ENCODE measurements at places on chromosomes 13 and 19.

- DNase-seq: no peak
These were observed 12.5 kb upstream of the CFAP97D2 start for GRCh38 chr13:114166381-114167131.

DNA sequence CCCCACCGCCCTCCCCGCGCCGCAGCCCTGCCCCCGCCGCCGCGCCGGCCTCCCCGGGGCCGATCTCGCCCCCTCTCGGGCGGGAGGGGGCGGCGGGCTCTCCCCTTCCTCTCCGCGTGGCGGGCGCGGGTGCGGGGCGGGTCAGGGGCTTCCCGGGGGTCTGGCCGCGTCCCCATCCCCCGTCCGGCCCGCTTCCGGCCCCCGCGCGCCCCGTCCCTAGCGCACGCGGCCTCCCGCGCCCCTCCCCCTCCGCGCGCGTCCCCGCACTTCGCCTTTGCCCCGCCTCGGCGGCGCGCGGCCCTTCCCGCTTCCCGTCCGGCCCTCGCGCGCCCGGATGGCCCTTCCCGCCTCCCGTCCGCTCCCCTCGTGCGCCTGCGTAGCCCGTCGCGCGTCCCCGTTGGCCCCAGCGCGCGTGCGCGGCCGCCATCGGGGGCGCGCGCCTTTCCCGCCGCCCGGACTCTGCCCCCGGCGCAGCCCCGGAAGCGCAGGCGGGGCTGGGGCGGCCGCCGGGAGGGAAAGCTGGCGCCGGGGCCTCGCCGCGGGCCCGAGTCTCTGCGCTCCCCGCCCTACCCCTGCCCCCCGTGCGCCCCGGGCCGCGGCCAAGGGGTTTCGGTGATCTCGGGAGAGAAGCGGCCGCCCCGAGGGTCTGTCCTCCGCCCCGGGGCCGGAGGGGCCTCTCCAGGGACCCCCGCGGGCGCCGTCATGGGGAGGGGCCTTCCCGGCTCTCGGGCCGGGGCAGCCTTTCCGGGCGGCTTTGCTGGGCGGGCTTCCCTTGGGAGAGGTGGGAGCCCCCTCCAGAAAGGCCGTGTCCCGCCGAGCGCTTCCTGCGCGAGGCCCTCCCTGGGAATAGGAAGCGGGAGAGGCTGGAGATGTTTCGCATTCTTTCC lies 519 bp downstream of the PTBP1 start:
- DNase-seq: peak; percentile 80

DNA sequence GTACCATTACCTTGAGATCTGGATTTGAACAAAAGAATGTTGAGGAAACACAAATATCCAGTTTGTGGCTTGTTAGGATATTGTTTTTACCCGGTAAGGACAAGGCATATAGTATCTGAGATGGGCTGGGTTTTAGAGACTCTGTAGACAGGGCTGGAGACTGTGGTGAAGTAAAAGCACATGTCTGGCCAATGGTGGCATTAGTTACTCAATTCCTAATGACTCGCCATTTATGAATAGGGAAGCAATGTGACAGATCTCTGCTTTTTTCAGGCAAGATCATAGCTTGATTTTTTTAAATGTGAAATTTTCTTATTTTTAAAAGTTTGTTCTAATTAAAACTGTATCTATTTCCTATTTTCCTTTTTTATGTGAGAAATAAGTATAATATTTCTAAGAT lies 371.1 kb upstream of the SPRY2 start:
- DNase-seq: no peak

DNA sequence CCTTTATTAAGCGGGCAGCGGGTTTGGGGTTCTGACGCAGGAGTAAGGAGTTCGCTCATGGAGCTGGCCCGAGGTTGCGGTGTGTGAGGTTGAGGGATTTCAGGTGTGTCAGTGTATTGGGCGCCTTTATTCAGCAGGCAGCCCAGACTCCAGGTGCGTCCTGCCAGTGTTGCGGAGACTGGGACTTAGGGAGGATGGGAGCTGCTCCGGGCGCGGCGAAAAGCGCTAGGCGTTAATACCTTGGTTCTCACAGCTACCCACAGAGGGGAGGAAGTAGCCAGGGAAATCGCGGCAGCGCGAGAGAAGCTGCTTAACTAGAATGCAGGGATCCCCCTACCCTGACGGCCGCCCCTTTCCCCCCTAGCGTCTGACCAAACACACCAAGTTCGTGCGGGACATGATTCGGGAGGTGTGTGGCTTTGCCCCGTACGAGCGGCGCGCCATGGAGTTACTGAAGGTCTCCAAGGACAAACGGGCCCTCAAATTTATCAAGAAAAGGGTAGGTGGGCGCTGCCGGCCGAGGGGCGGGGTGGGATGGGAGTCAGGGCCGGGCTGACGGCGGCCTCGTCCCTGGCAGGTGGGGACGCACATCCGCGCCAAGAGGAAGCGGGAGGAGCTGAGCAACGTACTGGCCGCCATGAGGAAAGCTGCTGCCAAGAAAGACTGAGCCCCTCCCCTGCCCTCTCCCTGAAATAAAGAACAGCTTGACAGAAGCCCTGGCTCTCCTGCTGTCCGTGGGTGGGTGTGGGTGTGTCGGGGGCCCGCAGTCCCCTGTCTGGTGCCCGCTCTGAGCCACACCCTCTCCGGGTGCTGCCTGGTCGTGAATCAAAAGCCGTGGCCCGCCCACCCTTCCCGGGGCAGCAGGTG lies 1.1 kb downstream of the RPL36 start:
- DNase-seq: peak; percentile 33

GRCh38 chr13:76607866-76608265 lies 278.3 kb downstream of the KCTD12 start:
- no peak for DNase-seq

DNA sequence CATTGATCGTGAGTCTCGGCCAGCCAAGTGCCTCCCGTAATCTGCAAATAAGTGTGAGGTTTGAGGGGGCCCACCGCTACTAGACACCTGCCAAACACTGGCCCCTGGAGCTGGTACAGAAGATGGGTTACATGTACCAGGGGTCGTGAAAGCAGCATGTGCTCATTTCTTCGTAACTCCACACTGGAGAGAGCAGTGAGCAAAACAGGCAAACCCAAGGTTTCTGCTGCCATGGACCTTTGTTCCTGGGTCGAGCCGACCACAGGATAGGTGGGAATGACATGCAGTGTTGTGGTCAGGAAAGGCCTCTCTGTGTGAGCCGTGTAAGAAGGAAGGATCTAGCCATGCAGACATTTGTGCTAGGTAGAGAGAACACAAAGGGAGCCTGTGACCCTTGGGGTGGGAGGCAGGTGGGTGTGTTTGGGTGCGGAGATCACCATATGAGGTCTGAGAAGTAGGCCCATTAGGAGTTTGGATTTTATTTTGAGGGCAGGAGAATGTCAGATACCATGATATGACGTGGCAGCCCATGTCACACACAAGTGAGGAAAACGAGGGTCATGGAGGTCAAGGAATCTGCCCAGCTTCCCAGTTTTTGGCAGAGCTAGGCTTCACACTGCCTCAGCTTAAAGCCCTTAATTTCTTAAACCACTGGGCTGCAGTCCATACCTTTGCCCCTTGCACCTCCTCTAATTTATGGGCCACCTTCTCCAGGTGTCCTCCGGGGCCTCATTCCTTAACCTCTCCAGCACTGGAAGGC lies 919 bp downstream of the GTF3A start:
- no peak for DNase-seq

- no peak for DNase-seq
These were observed 140.6 kb downstream of the URI1 start for GRCh38 chr19:30082611-30083010.

GRCh38 chr13:84684048-84684662 lies 801.9 kb upstream of the SLITRK1 start:
- DNase-seq: no peak

- DNase-seq: no peak
These were observed 21.2 kb upstream of the GTF3A start for GRCh38 chr13:27403203-27403678.

DNA sequence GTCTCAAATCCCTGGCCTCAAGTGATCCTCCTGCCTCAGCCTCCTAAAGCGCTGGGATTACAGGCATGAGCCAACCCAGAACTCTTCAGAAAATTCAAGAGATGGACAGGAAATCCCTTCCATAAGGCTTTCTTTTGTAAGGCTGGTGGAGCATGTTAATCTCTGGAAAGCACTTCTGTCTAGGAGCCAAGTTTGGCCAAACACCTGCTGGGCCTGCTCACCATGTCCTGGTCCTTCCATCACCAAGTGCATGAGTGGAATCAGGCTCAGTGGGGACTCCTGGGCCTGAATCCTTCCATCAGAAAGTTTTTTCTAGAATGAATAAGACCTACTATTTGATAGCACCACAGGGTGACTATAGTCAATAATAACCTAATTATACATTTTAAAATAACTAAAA lies 148.0 kb downstream of the DCLK1 start:
- no peak for DNase-seq

- DNase-seq: no peak
These were observed at the start of gene LGALS4 for GRCh38 chr19:38812841-38813320. Gene LGALS4 (minus strand): TSS chr19:38812945. CDS start chr19:38812886, 59 bp downstream.

- no peak for DNase-seq
These were observed 8.1 kb upstream of the MUC16 start for GRCh38 chr19:9018163-9018875.

GRCh38 chr13:49932868-49933267 lies 3.3 kb downstream of the SPRYD7 start:
- no peak for DNase-seq

- peak; percentile 27 for DNase-seq
These were observed 328.1 kb downstream of the MYO16 start for GRCh38 chr13:108957369-108958012.

- no peak for DNase-seq
These were observed 55.4 kb upstream of the USE1 start for GRCh38 chr19:17159466-17160393.

DNA sequence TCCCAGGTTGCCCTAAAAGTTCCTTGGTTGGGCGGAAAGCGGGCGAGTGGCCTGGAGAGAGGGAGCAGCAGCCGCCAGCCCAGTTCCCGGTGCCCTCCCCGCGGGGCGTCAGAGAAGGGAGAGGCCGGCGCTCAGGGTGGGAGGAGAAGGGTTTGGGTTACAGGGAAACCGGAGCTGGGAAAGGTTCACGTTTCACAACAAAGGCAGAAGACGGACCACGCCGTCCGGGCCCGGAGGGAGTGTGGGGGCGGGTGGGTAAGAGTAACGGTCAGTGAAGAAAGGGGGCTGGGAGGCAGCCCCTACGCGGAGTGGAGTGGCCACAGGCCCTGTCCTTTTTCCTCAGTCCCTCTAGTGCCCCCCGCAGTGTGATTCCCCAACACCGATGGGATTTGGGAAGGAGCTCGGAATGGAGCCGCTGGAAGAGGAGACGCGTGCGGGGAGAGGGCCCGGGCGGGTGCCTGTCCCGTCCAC lies 1.6 kb downstream of the SIX5 start:
- DNase-seq: peak; percentile 81

- no peak for DNase-seq
These were observed 14.9 kb downstream of the ZIC2 start for GRCh38 chr13:99996381-99996973.

GRCh38 chr13:31765138-31765785 lies 25.9 kb downstream of the RXFP2 start:
- no peak for DNase-seq

- DNase-seq: no peak
These were observed 301.7 kb upstream of the NBEA start for GRCh38 chr13:34640179-34640992.

DNA sequence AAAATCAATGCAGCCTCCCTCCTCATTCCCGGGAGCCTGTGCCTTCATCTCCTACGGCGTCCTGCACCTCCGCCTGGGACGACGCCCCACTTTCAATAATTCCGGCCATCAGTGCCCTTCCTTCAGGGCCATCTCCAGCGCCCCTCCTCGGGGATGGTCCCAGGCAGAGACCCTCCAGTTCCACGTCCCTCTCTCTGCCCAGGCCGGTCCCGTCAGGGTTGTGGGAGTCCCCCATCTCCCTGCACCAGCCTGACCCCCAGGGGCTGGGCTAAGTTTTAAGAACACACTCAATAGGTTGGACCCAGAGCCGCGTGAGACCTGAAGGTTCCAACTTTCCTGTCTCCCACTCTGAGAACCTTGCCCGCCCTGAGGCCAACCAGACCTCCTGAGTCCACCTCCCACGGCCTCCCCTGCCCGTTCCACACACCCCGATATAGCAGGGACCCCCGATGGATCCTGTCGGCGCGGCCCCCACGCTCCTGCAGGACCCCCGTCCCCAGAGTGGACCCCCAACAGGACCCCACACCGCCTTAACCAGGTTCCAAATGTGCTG lies 646 bp downstream of the TMEM161A start:
- DNase-seq: no peak

GRCh38 chr13:68176475-68176874 lies 946.3 kb upstream of the PCDH9 start:
- no peak for DNase-seq

- no peak for DNase-seq
These were observed 46.3 kb downstream of the SOX21 start for GRCh38 chr13:94666065-94666464.

- no peak for DNase-seq
These were observed 7.3 kb upstream of the INAFM1 start for GRCh38 chr19:47267350-47267759.

DNA sequence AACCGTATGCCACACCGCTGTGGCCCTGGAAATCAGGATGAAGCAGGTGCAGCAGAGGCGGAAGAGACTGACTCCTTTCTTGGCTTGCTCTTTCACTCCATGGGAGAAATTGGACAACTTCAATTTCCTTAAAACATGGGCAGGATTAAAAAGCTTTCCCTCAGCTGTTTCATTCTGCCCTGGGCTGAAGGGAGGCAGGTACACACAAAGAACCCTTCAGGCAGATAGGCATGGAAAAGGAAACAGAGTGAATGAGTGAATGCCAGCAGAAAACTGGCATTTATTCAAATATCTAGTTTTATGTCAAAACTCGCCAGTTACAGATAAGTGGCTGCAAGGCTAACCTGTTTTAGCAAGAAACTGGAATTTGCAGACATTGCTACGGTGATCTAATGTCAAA lies 71.0 kb upstream of the SLC15A1 start:
- no peak for DNase-seq

- no peak for DNase-seq
These were observed 603.9 kb downstream of the PCDH17 start for GRCh38 chr13:58235454-58235853.

- DNase-seq: no peak
These were observed 250.3 kb upstream of the ATXN8OS start for GRCh38 chr13:69857183-69857821.

- DNase-seq: no peak
These were observed 185.3 kb downstream of the KCNRG start for GRCh38 chr13:50200569-50200968.

DNA sequence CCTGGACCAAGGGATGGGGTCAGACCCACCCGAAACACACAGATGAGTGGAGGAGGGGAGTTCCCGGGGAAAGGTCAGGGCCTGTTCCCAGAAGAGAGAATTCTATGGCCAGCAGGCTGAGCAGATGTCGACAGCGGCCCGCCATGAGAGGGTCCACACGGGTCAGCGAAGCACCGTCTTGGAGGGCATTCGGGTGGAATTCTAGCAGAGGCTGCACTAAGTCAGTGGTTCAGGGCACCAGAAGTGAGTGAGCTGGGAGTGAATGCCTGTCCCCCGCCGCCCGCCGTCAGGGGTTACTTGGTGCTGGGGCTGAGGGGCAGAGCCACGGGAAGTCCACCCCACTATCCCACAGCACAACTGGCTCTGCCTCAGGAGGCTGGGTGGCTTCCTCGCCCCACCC lies 96.2 kb upstream of the VSTM2B start:
- no peak for DNase-seq
